Panc1 (cell line): ENCODE measurements at places on chromosomes 7 and 10.

DNA sequence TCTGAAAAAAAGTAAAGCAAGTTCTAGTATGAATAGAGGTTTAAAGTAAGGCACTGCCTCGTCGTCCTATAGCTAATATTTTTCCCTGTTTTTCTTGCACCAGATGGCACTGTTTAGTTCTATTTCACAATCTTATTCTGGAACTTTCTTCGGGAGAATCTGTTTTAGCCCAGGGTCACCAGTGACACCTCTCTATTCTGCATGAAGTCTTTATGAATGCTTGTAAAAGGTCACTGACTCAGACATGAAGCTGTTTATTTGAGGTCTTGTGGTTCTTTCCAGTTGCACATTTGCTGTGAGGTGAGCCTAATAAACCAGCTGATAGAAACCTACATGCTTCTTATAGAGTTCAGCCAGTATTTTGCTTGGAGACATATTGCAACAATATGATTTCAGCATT is 444.3 kb downstream of the AUTS2 start:
- DNase-seq = no peak

- no peak for DNase-seq
Observed at GRCh38 chr7:28919510-28919909, 38.6 kb downstream of the TRIL start.

DNA sequence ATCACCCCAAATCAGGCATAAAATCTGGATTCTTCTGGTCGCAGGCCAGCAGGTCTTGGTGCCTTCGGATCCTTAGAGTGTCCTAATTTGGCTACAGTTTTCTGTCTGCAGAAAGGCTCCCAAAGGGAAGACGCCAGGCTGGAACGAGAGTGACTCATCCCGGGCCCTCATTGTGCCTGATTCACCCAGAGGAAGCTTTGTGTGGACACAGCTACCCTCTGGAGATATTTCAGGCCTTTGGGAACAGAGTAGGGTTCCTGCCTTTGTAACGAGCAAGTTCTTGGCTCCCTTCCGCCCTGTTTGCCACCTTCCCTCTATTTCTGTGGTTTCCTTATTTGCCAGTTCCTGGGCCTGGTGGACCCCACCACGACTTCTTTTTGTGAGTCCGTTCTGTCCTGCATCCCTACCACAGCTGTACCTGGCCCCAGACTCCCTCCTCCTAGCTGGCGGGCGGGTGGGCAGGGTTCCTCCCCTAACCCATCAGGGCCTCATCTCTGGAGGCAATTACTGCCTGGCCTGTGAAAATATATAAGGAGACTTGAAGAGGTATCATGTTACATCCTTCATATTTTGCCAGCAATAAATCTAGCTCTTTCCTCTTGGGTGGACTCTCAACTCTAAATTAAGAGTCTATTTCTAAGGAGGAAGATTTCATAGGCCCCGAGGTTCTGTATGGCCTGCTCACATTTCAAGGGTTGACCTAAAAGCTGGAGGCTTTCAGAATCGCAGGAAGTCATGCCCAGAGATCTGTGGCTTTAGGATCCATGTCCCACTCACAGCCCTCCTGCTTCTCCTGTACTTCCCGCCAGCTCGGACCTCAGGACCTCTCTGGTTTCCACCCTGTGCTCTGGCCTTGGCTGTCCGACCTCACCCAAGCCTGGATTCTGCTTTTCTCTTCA is 219.2 kb upstream of the ZNF32 start:
- DNase-seq = no peak

DNA sequence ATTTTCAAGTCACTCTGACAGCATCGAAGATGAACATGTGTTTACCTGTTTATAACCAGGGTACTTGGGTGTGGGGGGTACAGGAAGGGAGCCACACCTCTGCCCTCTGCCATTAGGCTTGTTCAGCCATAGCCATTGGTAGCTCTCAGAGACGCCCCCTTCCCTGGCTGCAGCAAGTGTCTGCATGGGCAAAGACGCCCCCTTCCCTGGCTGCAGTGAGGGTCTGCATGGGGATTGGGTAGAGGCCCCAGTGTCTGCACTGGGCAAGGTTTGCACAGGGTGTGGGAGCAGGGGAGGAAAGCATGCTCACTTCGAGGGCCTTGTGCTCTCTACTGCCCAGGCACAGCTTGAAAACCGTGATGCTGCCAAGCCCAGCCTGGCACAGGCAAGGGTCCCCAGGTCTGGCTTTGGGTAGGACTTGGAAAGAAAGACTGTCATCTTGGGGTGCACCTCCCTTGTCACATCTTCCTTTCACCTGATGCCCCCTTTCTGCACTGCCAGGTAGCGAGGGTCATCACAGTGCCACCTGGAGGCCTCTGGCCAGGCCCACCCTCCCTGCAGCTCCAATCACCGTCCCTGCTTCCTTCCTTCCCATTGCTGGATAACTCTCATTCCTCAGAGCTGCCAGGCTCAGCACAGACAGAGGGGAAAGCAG is 3.7 kb downstream of the TMEM225B start:
- DNase-seq = no peak

GRCh38 chr10:5640501-5640900 is 25.9 kb downstream of the ASB13 start:
- no peak for DNase-seq

DNA sequence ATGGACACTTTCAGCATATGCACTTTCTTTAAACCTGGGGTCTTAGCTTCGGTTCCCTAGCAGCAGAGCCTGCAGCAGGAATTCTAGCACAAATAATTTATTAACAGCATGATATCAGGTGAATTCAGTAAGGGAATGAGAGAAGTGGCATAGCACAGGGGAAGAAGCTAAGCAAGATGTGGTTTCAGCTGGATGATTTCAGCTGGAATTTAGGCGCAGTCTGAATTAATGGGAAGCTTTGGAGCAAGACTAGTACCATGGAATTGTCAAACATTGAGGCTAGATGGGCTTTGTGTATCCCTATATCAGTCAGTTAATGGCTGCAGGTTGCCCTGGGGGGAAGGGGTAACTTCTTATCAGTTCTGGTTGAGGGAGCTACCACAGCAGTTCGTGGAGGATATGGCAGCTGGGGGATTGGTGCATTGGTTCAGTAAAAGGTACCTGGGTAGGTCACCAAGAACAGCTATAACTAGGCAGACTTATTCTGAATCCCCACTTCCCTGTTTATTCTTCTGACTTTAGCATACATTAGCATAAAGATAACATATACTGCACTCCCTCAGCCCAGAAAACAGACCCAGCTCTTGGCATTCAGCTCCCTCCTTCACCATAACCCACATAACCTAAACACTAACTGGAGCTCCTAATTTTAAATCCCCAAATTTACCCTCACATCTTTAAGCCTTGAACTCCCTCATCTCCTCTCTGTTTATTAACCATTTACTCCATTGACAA is 46.8 kb upstream of the NAMPT start:
- DNase-seq = no peak

- no peak for DNase-seq
Observed at GRCh38 chr10:119456435-119456810, 86.1 kb downstream of the RGS10 start.

DNA sequence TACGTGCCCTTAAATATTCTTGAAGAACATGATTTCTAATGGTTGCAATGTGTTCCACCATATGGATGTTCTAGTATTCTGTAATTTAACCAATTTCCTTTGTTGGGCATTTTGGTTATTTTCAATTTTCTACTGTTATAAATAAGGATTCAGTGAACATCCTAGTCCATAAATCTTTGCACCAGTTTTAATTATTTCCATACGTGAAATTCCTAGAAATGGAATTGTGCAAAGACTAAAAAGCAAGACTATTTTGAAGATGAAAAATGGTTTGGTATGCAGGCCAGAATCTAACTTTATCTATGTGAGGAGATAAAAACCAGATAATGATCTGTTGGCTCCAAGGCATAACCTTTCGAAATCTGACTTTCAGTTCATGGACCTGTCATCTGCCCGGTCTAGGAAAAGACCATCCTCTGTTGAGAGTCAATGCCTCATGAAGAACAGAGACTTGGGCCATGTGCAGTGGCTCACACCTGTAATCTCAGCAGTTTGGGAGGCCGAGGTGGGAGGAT is 633.2 kb upstream of the NRP1 start:
- no peak for DNase-seq

DNA sequence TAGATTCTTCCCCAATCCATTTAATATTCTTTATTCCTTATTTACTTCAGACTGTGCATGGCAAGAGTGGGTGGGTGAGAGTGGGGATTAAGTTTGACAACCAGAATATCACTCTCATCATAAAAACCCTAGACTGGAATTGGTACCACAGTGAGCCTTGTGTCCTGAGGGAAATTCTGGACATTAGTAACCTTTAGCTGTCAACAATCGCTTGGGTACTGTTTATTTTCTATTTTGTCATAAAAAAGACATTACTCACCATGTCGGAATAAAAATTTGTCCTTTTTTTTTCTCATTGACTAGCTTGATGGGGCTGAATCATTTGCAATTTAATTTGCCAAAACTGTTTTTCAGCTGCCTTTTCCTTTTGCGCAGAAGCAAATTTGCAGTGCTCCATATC is 176.1 kb upstream of the SEMA3C start:
- DNase-seq = no peak

- no peak for DNase-seq
Observed at GRCh38 chr7:22675421-22675820, 51.6 kb upstream of the IL6 start.

- DNase-seq = no peak
Observed at GRCh38 chr7:36625247-36625646, 99.0 kb downstream of the AOAH start.

DNA sequence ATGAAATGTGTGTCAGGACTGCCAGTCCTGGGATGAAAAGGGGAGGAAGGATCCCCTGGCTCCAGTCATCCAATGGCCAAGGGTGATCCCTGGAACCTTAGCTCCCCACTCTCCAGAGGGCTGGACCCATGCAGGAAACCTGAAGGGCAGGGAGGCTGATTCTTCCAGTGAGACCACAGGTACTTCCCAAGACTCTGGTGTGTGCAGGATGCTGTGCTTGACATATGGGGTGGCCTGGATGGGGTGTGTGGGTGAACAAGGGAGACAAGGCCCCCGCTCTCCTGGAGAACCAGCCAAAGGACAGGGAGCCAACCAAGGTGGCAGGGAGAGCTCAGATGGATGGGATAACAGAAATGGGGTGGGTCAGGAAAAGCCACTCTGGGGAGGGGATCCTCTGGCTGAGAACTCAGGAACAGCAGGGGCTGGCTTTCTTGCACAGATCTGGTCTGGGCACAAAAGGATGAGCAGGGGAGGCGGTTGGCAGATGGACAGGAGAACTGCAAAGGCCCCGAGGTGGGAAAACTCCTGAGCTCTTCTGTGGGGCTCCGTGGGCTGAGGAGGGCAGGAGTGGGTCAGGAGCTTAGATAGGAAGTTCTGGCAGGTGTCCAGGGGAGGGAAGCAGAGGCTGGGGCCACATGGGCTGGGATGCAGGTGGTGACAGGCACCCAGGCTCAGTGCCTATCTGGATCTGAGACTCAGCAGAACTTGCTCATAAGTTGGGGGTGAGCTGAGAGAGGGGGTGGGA is 100.6 kb downstream of the ARHGAP22 start:
- DNase-seq = no peak

GRCh38 chr10:33900596-33900995 is 566.1 kb upstream of the NRP1 start:
- no peak for DNase-seq

GRCh38 chr7:132141109-132141508 is 435.2 kb downstream of the PLXNA4 start:
- no peak for DNase-seq

DNA sequence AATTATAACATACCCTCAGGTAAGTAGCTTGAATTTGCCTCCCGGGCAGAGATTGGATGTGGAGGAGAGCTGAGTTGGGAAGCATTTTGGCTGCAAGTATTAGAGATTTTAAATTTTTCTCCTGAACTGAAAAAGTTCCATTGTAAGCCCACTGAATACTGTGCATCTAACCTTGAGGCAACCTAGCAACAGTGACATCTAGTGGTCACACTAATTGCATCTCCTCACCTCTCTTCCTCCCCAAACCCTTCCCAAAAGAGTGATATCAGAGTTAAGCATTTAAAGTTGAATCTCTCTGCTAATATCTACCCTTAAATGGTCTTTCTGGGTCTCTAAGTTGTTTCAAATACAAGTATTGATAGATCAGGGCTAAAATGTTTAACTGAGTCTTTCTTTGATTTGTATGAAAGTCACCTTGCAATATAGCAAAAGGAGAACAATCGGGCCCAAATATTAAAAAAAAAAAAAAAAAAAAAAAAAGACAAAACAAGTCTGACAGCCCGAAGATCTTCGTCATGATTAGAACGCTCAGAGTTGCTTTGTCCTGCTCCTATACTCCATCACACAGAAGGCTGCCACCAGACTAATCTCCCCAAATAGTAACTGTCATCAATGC is 40.4 kb upstream of the DLX5 start:
- peak; percentile 38 for DNase-seq

DNA sequence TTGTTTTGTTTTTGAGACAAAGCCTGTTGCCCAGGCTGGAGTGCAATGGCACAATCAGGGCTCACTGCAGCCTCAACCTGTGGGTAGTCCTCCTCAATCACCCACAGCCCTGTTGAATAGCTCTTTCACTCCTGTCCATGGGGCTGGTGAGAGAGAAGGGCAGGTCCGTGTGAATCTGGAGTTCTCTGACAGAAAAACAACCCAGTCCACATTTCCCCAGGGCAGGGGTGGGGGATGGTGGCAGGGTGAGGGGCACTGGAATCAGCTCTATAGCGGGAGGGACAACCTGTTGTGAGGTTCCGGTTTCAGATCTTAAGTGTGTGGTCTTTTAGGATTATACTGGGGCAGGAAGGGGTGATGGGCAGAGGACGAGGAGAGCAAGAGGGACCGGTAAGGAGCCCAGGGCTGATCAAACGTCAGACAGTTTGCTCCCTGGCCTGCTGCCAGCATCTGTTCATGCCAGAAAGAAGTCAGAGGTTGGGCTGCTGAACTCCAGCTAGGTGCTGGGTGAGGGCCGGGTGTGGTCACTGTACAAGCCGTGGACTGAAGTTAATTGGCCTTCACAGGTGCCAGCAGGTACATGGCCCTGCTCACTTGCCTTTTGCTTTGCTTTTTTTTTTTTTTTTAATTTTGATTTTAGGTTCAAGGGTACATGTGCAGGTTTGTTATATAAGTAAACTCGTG is 33.2 kb upstream of the MKRN1 start:
- DNase-seq = no peak

GRCh38 chr10:42707234-42707633 is 68.9 kb upstream of the ZNF33B start:
- no peak for DNase-seq

GRCh38 chr7:50558294-50559053 is 6.7 kb downstream of the DDC start:
- no peak for DNase-seq

DNA sequence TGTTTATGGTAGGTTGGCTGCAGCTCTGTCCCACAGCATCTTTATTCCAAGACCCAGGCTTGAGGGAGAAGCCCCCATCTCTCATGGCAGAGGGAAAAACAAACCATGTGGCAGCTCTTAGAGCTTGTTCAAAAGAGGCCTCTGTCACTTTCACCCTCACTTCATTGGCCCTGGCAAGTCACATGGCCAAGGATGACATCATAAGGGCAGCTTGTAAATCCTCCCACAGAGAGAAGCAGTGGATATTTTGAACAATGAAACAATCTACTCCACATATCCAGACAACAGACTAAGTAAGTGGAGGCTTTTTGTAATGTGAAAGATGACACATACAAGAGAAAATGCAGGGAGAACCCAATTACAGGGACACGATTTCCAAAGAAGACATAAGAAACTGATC is 108.1 kb downstream of the GRID1 start:
- DNase-seq = no peak
